Body of pancreas (tissue), 4 donors: ENCODE measurements at places on chromosomes 16 and 17. TPM values are rescaled to one million over a fixed set of nuclear protein-coding genes. Genes with fewer than 3 reads are reported as not detected.

DNA sequence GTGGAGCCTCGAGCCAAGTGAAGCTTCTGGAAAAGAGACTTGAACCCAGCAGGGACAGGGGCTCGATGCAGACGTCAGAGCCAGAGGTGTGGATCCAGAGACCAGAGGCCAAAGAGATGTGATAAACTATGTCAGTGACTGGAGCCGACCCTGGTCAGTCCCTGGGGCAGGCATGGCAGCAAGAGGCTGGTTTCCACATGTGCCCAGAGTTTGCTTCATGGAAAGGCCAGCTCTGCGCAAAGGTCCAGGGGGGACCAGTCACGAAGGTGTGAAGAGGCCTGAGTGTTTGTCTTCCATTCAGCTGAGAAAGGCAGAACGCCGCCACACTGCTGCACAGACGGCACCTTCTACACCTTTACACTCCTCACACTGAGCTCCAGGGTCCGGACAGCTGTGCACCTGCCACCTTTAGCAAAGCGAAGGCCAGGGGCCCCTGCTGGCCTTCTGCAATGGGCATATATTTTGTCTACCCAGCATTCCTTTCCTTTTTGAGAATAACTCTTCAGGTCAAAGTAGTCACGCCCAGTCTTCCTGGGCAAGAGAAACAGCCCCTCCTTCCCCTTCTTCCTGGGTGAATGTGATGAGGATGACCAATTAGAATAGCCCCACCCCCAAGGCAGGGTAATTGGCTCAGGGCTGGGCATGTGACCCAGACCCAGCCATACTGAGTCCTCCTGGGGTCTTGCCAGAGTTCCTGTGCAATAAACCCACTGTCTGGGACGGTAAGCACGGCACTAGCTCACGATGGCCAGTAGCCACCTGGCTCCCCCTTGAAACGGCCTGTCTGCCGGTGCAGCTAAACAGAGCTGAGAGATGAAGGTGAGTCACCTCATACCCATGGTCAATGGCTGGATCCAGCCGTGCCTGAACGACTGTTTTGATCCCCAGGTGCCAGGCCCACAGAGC lies 2.3 kb upstream of the RPH3AL start:
- no peak for DNase-seq
- H3K36me3 ChIP-seq, result no peaks in the 10 kb centered on the region
- H3K27me3 ChIP-seq, result no peaks in the 10 kb centered on the region
- H3K27ac ChIP-seq, result peak overlapping the region; percentile 93

DNA sequence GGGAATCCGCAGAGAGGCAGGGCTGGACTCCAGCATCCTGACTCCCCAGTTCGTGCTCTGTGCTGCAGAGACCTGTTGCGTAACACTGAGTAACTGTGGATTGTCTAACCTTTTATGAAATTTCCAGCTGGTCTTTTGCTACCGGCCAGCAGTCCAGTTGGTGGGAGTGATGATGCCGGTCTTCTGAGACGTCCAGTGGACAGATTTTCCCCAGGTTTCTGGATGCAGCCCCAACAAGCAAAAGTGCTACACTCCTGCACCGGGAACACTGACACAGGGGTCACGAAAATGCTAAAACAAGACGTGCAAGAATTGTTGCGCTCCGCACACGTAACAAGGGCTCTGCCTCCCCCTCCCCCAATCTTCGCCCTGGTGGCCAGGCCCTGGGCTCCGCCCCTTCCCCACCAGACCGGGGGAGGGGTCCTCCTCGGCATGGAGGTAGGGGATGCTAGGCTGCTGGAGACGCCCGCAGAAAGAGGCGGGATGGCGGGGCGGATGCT lies 701 bp upstream of the MRC2 start:
- DNase-seq, result peak; percentile 48
- no peaks in the 10 kb centered on the region for H3K36me3 ChIP-seq
- H3K27me3 ChIP-seq, result peaks cover 9% of the 10 kb centered on the region
- no peak overlapping the region for H3K4me3 ChIP-seq

CLEC16A gene
- 21.4 TPM for total RNA-seq

C16orf95 gene
- total RNA-seq, result 2.0 TPM

DNA sequence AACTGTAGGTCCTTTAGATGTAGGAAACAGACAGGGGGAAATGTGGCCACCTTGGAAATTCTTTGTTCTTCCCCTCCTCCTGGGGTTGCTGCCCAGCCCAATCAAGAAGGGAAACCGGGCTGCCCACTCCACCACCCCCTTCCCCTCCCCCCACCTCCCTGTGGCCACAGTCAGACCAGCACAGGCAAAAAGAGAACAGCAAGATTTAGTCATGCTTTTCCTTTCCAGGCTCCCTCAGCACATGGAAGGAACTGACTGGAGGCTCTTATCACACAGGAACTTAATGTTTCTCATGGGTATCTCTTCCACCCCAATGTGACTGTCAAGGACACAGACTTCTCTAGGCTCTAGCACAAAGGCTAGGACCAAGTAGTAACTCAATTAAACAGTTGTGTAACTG lies 3.0 kb upstream of the CCL1 start:
- H3K4me3 ChIP-seq, result no peak overlapping the region
- no peaks in the 10 kb centered on the region for H3K4me1 ChIP-seq
- H3K27ac ChIP-seq, result no peak overlapping the region
- no peaks in the 10 kb centered on the region for H3K27me3 ChIP-seq
- no peaks in the 10 kb centered on the region for H3K36me3 ChIP-seq

DNA sequence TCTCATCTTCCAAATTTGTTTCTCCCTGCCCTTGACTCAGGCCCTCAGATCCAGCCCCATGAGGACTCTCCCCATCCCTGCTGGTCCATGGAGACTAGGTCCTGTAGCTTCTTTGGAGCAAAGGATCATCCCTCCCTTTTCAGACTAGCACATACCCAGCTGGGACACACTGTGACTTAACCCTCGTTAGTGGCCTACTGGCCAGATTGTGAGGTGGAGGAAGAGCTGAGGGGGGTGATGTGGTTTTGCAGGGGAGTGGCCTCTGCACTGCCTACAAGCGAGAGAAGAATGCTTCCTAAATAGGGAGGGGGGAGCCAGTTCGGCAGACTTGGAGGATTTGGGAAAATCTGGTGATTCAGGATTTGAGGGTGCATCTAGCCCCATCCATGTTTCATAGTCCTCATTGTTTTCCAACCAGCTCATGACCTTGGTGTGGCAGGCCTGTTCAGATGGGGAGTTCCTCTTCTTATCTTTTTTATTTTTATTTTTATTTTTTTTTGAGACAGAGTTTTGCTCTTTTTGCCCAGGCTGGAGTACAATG lies 47.8 kb upstream of the SLC47A1 start:
- H3K4me1 ChIP-seq, result no peaks in the 10 kb centered on the region
- no peak for DNase-seq
- H3K27me3 ChIP-seq, result no peaks in the 10 kb centered on the region
- H3K36me3 ChIP-seq, result no peaks in the 10 kb centered on the region
- H3K4me3 ChIP-seq, result no peak overlapping the region
- H3K27ac ChIP-seq, result no peak overlapping the region

ATP2A1 gene
- total RNA-seq, result not detected

- DNase-seq, result peak; percentile 95
- H3K27me3 ChIP-seq, result no peaks in the 10 kb centered on the region
- peak overlapping the region; percentile 78 for H3K27ac ChIP-seq
- H3K36me3 ChIP-seq, result no peaks in the 10 kb centered on the region
- peaks cover 25% of the 10 kb centered on the region for H3K4me1 ChIP-seq
- no peak overlapping the region for H3K4me3 ChIP-seq
These were observed 497 bp downstream of the SMIM5 start for GRCh38 chr17:75633486-75634375.

BRIP1 gene
- total RNA-seq, result 0.33 TPM

- no peak overlapping the region for H3K27ac ChIP-seq
- H3K36me3 ChIP-seq, result no peaks in the 10 kb centered on the region
- H3K4me1 ChIP-seq, result no peaks in the 10 kb centered on the region
- no peak overlapping the region for H3K4me3 ChIP-seq
These were observed 76.2 kb upstream of the DNAH17 start for GRCh38 chr17:78653382-78653781.

DNA sequence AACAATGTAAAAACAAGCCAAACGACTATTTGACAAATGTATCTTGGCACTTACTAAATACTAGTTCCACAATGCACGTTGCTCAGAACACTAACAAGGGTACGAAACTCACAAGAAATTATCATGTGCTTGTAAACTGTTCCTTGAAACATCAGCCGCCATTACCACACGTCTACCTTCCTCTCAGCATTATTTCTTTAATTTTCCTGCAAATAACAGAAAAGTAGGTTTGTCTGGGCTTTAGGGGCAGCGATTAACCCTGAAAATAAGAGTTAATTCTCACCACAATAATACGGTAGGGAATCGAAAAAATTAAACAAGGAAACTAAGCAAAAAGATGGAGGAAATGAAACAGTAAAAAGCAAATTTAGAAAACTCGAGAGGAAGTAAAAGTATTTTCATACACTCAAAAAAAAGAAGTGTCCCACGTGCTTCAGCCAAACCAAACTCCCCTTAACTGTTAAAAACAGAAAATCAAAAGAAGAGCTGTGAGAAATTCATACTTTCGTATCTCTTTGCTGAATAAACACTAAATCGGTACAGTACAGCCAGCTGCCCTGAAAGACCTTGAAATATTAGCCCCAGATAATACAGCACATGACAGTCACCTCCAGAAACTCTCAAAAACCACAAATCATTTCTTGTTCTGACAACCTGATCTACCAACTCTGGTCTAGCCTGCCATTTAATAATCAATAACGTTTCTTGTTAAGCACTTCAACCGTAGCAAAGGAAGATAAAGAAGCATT lies 1.2 kb downstream of the ARHGAP17 start:
- no peaks in the 10 kb centered on the region for H3K27me3 ChIP-seq
- no peak for DNase-seq
- H3K27ac ChIP-seq, result peak overlapping the region; percentile 96
- H3K4me3 ChIP-seq, result no peak overlapping the region

TPSD1 gene
- total RNA-seq, result 1.6 TPM

KRT33A gene
- not detected for total RNA-seq

TMEM235 gene
- not detected for total RNA-seq

PYDC1 gene
- total RNA-seq, result not detected
